ENCODE measurements at places on chromosomes 16 and 17.

- DNase-seq = no peak
These were observed 153.4 kb upstream of the DYNLRB2 start for GRCh38 chr16:80387318-80387921.

- DNase-seq = peak; percentile 43
These were observed 837 bp downstream of the LRRC59 start for GRCh38 chr17:50396261-50397110.

DNA sequence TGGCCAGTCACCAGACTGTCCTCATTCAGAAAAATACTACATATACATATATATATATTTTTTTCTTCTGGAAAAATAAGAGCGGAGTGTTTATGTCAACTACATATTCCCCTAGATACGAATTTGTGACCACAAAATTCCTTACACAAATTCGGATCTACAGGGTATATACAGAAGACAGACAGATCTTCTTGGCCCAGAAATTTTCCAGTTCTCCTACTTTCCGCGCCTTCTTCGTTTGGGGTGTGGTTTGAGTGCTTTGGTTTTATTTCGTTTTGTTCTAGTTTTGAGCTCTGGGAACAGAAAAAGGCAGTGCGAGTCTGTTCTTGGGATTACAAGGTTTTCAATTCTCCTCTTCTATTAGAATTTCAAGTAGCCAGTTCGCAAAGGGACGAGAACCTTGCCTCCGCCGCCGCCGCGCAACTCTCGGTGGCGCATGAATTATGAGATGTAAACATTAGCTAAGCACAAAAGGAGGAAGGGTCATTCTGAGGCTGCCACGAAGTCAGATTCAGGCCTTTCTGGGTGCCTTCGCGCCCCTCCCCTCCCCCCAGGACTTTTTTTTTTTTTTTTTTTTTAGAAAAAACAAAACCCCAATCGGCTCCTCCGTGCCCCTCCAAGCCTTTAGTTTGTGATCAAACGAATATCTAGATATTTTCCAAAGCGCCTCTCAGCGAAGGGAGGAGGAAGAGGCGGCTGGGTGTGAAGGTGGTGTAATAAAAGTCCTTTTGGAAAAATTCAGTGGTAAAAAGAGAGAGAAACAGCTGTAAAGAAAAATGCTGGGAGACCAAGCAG lies 1.8 kb upstream of the HOXB4 start:
- no peak for DNase-seq

GRCh38 chr17:3502466-3502865 lies 26.7 kb downstream of the ASPA start:
- no peak for DNase-seq

DNA sequence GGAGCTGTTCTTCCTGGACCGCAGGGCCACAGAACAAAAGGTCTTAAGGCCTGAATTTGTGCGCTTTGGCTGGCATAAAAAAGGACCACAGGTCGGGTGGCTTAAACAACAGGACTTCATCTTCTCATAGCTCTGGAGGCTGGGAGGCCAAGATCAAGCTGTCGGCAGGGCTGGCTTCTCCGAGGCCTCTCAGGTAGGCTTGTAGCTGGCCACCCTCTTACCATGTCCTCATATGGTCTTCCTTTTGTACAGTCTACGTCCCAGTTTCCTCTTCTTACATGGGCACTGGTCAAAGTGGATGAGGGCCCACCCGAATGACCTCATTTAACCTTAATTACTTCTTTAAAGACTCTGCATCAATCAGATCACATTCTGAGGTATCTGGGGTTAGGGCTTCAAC lies 257.6 kb downstream of the CBLN1 start:
- DNase-seq = no peak

GRCh38 chr17:1735834-1736347 lies 6.8 kb upstream of the SERPINF2 start:
- no peak for DNase-seq

- peak; percentile 81 for DNase-seq
These were observed 2.7 kb downstream of the FHOD1 start for GRCh38 chr16:67244387-67245185.

DNA sequence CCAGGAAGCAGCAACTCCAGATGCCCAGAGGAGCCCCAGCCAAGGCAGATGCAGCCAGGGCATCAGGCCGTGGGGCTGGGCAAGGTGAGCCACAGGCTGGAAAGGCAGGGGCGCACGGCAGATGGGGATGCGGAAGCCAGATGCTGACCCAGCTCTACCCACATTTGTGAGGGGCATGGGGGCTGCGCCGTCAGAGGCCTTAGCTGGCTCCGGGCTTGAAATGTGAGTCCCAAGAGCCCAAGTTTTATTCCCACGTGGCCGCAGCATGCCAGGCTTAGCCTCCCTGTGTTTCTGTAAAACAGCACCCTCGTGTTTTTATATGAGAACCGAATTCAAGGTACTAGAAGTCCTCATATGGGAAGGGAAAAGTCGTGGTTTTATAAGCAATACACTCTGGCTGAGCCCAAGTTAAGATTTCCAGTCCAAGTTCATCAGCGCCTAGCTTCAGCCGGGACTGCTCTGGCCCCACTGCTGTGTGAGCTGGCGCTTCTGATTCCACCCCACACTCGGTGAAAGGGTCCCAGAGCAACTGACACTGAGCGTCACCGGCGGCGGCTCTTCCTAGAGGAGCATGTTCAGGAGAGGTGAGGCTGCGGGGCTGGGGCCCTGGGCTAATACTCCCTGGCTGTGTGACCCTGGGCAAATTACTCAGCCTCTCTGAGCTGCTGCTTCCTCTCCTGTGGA lies 6.7 kb upstream of the C16orf95 start:
- no peak for DNase-seq

DNA sequence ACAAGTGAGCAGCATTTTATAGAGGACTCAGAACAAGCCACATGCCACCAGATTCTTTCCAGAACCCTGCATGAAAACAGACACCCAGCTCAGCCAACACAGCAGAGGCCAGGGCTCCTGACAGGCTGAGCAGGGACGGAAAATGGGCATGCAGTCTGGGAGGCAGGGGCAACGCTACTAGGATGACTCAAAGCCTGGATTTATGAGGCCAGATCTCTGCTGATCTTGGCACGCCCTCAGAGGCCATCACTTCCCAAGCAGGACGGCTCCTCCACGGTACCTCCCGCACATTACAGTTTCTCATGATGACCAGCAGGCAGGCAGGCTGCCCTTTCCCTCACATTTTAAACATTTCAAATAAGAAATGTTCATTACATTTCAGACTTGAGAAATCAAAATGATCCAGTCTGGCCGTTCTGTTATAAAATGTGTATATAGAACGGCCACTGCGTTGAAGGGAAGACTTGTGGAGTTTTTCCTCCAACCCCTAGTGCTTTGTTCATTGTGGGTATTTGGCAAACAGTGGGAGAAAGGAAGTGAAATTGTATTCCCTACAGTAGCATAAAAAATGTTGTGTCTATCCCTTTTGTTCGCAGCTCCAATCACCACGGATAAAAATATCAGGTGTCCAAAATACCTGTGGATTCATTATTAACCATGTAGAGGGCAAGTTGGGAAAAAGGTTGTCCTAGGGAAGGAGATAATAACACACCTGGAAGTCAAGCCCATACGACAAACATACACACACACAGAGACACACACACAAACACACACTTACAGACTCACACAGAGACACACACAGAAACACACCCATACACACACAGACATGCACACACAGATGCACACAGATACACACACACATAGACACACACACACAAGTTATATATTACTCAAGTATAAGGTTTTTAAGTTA lies 64.8 kb upstream of the ADAMTS18 start:
- DNase-seq = no peak

- DNase-seq = no peak
These were observed 158.9 kb upstream of the NOL11 start for GRCh38 chr17:67558740-67559380.

GRCh38 chr17:77485089-77485833 lies 344.5 kb downstream of the SEC14L1 start:
- DNase-seq = no peak
